Left lobe of liver (tissue), 2 donors: ENCODE measurements at places on chromosomes 1 and 21. TPM values are rescaled to one million over a fixed set of nuclear protein-coding genes. Genes with fewer than 3 reads are reported as not detected.
A peak's percentile ranks its signal among the peaks of the same experiment; 100 is the strongest.

- peak; percentile 96 for DNase-seq
These were observed 145.5 kb upstream of the NRIP1 start for GRCh38 chr21:15210235-15210678.

DNA sequence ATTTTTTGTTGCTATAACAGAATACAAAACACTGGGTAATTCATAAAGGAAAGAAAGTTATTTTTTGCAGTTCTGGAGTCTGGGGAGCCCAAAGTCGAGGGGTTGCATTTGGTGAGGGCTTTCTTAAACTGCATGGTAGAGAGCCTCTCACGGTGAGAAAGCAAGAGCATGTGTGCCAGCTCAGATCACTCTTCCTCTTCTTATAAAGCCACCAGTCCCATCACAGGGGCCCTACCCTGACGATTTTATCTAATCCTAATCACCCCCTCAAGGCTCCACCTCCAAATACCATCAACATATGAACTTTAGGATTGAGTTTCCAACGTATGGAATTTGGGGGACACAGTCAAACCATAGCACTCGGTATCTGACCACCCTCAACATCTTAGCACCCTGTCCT is 1.0 kb upstream of the STRIP1 start:
- DNase-seq: no peak

GRCh38 chr1:67299296-67299695 is 8.4 kb upstream of the IL12RB2 start:
- no peak for DNase-seq

GRCh38 chr1:243742819-243743218 is 107.2 kb downstream of the AKT3 start:
- DNase-seq: no peak

The MNDA gene
- 0.53 TPM for total RNA-seq

The SLC45A3 gene
- total RNA-seq: 21.2 TPM

The DCST1 gene
- 0.13 TPM for total RNA-seq

The MFAP2 gene
- total RNA-seq: 0.45 TPM

DNA sequence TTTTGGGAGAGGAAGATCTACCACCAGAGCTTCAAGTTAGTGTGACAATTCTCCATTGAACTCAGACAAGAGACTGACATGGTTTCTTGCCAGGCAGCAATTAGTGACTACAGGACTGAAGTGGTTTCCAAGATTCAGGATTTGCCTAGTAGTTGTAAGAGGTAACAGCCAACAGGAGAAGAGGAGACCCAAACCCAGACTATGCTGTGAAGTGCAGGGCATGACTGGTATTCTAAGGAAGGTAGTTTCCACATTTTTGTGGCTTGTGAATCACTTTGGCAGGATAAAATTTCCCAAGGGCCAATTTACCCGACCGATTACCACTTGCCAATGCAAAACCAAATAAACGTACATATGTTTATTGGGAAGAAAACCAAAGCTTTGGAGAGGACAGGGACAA is 14.7 kb upstream of the RAP1A start:
- DNase-seq: no peak

The SLFNL1 gene
- total RNA-seq: not detected
